Fibroblast of mammary gland (primary cell): ENCODE measurements at places on chromosomes 12 and 14.

- peak; percentile 33 for DNase-seq
Measured at GRCh38 chr14:67461341-67461985, 27.1 kb downstream of the TMEM229B start.

DNA sequence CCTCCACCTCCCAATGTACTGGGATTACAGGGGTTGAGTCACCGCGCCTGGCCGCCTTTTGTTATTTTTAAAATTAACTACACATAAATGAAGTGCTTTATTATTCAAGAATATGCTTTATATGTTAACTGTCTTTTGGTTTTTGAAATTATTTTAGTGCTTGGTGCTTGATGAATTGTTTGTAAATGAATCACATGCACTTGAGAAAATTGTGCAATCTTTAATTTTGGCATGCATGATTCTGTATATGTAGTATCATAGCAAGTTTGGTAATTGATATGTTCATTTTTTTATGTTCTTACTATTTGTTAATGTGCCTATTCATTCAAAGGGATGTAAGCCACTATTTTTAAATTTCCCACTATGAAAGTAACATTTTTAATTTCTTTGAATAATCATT lies 440.9 kb downstream of the NAV3 start:
- peak; percentile 62 for DNase-seq

DNA sequence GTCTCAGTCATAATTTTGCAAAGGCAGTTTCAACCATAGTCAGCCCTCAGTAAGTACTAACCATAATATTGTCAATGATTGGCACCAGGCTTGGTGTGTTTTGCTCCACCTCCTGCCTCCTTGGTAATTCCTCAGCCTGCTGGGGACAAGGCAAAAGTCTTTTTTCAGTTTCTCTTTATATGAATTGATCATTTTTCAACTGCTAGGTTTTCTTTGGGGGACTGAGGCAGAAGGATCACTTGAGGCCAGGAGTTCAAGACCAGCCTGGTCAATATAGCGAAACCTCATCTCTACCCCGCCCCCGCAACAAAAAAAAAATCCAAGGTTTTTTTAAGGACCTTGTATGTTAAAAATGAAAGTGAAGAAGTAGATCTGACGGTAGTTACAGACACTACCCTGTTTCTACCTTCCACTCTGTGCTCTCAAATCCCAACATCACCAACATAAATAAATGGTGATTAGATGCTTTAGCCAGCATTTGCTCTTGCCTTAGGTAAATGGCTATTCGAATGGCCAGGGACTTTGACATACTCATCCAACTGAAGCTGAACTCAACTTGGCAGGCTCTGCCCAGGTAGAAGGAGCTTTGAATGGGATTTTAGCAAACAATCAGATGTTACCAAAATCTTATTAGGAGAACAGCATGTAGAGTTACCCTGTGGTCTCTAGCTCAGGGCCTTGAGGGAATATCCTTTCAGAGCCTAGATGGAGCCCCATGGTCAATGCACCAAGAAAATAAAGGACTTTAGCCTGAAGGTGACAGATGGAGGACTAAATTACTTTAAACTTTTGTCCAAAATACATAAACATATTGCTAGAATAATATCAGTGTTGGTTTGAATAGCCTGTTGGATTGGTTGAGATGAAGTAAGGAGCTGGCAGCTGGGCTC lies 126.9 kb upstream of the AMIGO2 start:
- no peak for DNase-seq

- no peak for DNase-seq
Measured at GRCh38 chr14:91886961-91887360, 19.6 kb upstream of the TC2N start.

GRCh38 chr14:19771895-19772430 lies 1.3 kb upstream of the OR4M1 start:
- DNase-seq: no peak

- peak; percentile 94 for DNase-seq
Measured at GRCh38 chr12:122517877-122518276, 8.9 kb downstream of the RSRC2 start.

- no peak for DNase-seq
Measured at GRCh38 chr12:116433249-116433648, 125.9 kb upstream of the MAP1LC3B2 start.

GRCh38 chr14:92599811-92600210 lies 86.2 kb downstream of the RIN3 start:
- peak; percentile 36 for DNase-seq

DNA sequence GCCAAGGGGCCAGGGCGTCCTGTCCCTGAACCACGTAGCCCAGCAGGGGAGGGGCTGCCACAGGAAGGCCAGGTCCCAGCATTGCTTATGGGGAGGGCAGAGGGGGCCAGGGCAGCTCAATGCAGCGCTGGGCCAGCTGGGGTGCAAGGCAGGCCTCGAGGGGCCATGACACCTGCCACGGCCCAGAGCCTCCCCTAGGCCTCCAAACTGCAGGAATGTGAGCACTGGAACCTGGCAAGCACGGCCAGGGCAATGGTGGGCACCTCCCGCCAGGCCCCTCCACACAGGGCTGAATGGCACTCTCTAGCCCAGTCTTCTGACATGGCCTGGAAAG lies 32.5 kb upstream of the GPR132 start:
- no peak for DNase-seq

GRCh38 chr14:38958589-38958988 lies 144.4 kb downstream of the SEC23A start:
- DNase-seq: peak; percentile 24
